Thymus (tissue), 14 donors: ENCODE measurements at places on chromosomes 3 and 15. TPM values are rescaled to one million over a fixed set of nuclear protein-coding genes. Genes with fewer than 3 reads are reported as not detected.

The ITIH4 gene
- 4.5 TPM for total RNA-seq

The PLCB2 gene
- total RNA-seq, result 26.5 TPM

The TF gene
- total RNA-seq, result 1.9 TPM

The SCAPER gene
- total RNA-seq, result 15.7 TPM

The MYRIP gene
- 0.28 TPM for total RNA-seq

The HRG gene
- not detected for total RNA-seq

The MNS1 gene
- total RNA-seq, result 10.3 TPM

- H3K27ac ChIP-seq, result no peak overlapping the region
- H3K36me3 ChIP-seq, result no peaks in the 10 kb centered on the region
- H3K4me1 ChIP-seq, result no peaks in the 10 kb centered on the region
Measured at GRCh38 chr3:86723433-86723832, 267.5 kb downstream of the VGLL3 start.

DNA sequence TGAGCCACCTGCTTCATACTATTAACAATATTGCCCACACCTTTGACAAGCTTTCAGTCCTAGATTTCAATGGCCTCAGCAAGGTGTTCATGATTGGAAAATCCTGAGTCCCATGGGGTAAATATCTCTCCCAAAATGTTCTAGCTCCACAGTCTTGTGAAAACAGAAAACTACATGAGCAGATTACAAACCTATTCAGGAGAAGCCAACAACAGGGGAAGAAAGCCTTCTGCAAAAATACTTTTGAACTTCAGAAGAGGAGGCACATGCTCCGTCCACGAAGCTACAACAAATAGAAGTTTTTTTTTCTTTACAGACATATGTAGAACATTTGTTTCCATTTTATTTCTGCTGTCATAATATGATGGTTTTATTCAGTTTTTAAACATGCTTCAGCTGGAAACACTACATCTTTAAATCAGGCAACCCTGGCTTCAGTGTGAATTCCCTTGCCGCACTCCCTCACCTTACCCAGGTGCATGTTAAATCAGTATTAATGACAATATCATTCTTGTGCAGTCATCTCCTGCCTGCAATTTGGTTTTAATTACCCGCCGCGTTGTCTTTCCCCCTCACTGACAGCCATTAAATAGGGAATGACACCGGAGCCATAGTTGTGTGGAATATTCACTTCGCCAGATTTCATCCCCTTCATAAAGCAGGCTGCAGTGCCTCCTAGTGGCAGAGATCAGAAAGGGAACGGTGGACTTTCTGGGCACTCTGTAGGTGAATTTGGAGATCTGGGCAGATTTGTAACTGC lies 725.5 kb upstream of the ARRDC4 start:
- H3K4me3 ChIP-seq, result no peak overlapping the region
- H3K27me3 ChIP-seq, result no peaks in the 10 kb centered on the region
- no peak for DNase-seq
- H3K4me1 ChIP-seq, result no peaks in the 10 kb centered on the region
- no peak overlapping the region for H3K27ac ChIP-seq

GRCh38 chr3:133871368-133872090 lies 24.2 kb downstream of the RAB6B start:
- H3K27ac ChIP-seq, result no peak overlapping the region
- no peaks in the 10 kb centered on the region for H3K27me3 ChIP-seq
- no peaks in the 10 kb centered on the region for H3K4me1 ChIP-seq
- no peak for DNase-seq
- no peak overlapping the region for H3K4me3 ChIP-seq
